ENCODE measurements at places on chromosomes 5 and 9.

GRCh38 chr5:122333564-122333963, 21.5 kb downstream of the SNCAIP start:
- DNase-seq, result no peak

DNA sequence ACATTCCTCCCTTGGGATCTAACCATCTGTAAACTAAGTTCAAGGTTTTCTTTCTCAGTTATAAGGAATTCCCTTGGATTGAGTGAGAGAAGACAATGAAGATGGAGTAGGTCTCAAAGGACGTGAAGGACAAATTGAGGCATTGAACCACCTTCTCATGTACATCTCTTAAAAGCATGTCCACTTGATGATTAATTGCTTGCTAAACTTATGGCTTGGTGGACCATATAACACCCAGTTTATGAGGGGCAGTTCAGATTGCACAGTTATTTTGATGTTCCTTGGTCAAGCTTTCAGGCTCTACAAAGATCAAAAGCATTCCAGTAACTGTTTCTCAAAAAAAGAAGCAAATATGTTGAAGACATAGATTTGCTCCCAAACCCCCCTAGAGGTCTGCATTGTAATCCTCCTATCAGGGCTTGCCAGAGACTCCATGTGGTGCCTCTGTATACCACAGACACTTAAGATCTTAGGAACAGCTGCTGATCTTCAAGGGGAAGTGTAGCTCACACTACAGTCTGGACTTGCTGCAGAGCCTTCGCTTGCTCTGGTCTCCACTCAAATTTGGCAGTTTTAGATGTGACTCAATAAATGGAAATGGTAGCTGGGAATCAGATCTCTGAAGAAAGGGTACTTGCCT, 56.9 kb upstream of the ALDH1A1 start:
- no peak for DNase-seq

DNA sequence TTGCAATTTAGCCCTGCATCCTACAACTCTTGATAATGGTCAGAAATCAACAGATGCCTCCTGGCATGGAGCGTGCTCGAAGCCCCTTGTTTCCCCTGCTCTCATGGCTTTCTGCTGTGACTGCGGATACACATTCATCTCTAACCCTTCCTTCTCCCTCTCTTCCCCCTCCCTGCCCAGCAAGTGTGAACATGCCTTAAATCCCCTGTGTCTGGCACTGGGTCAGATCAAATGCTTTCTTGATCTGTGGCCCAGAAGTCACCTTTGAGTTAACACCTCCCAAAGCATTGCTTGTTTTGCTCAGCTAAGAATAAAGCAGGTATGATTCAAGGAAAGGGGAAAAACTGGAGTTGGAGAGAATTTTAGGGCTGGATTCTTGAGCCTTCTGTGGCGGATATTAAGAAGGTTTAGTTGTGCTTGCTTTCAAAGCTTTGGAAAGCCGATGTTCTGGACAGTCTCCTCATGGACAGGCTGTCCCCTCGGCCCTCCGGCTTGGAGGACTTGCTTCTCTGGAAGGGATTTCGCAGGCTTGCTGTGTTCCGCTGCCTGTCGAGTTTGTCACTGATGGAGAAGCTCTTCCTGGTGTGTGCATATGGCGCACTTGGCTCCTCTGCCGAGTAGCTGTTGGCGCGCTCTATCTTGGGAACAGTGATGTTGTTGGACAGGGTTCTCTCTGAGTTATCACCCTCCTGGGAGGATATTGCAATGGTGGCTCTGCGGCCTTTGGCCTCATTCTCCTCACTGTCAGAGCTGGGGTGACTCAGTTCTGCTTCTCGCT, 121.3 kb upstream of the KLF9 start:
- no peak for DNase-seq

- DNase-seq, result no peak
Observed at GRCh38 chr9:80791836-80792235, 897.5 kb downstream of the TLE1 start.

DNA sequence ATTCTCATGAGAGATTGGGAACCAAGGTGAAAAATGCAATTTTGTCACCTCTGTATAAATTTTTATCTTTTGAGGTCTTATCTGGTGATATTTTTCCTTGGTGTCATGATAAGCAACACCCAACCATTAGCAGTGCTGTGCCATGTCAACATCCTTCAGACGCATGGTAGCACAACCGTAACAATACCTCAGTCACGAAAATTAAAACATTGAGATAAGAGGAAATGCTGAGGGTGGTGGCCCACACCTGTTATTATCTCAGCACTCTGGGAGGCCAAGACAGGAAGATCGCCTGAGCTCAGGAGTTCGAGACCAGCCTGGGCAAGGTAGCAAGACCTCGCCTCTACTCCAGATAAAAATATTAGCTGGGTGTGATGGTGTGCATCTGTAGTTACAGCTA, 32.7 kb downstream of the SLC46A2 start:
- no peak for DNase-seq

DNA sequence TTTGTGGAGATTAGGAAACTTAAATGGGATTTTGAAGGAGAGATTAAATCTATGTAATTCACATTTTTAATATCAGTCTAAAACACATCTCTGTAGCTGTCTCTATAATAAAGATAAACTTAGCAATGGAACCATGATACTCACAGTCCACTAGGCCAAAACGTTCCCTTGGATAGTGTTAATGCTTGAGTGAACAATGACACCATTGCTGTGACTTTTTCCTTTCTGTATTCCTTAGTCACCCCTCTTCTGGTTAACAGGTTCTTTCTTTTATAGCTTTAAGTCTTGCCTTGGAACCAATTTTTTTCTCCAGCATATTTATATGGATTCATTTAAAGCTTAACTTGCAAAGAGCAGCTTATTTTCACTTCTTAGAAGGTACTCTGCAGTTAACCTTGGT, 63.3 kb downstream of the INSL6 start:
- no peak for DNase-seq

DNA sequence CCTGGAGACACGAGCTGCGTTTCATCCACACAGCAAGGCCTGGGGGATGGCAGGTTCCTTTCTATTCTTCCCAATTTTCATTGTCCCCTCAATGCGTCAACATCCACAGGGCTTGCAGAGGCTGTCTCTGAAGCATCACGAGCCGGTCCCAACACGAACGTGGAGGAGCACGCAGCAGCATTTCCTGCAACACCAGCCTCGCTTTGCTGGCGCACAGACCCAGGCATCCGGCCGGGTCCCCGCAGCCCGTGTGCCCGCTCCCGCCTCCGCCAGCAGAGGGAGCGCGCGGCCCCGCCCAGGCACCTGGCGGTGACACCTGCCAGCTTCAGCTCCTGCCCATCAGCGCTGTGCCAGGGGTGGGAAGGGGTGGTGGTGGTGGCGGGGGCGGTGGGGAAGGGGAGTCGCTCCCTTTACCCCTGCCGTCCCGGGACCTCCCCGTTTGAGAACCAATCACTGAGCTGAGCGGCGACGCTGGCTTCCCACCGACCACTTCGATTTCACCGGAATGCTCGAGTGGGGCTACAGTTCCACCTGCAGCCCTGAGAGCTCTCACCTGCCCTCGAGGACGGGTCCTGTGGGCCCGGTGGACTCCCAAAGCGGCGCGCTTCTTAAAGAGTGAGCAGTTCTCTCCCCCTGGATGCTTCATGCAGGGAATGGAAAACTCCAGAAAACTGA, 464.5 kb downstream of the ICE1 start:
- DNase-seq, result no peak

GRCh38 chr5:72067682-72068470, 39.4 kb upstream of the MAP1B start:
- no peak for DNase-seq

GRCh38 chr5:93607367-93608258, 24.6 kb downstream of the NR2F1 start:
- DNase-seq, result no peak

GRCh38 chr9:132125944-132126679, 35.7 kb upstream of the NTNG2 start:
- DNase-seq, result no peak

GRCh38 chr9:37954581-37954981, 50.7 kb upstream of the SLC25A51 start:
- DNase-seq, result no peak

DNA sequence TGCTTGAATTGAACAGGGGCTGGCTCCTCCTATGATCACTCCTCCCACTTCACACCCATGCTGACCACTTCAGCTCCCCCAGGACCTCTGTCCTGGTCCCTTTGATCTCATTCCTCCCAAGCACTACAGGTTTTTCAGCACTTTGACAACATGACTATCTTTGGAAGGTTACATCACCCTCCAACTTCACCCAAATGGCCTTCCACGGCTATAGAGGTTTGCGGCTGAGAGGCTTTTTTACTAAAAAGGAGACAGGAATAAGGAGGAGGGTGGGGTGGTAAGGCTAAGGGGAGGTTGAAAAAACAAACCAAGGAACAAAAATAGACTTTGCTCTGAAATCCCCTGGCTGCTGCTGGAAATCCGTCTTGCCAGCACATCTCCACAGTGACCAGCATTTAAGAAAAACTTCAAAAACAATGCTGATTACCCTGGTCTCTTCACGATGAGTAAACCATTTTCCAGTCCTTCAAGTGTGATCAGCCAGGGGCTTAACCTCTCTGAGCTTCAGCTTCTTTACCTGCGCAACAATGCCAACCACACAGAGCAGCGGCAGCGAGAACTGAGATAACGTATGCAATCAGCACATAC, 102.7 kb downstream of the DPYSL3 start:
- no peak for DNase-seq

DNA sequence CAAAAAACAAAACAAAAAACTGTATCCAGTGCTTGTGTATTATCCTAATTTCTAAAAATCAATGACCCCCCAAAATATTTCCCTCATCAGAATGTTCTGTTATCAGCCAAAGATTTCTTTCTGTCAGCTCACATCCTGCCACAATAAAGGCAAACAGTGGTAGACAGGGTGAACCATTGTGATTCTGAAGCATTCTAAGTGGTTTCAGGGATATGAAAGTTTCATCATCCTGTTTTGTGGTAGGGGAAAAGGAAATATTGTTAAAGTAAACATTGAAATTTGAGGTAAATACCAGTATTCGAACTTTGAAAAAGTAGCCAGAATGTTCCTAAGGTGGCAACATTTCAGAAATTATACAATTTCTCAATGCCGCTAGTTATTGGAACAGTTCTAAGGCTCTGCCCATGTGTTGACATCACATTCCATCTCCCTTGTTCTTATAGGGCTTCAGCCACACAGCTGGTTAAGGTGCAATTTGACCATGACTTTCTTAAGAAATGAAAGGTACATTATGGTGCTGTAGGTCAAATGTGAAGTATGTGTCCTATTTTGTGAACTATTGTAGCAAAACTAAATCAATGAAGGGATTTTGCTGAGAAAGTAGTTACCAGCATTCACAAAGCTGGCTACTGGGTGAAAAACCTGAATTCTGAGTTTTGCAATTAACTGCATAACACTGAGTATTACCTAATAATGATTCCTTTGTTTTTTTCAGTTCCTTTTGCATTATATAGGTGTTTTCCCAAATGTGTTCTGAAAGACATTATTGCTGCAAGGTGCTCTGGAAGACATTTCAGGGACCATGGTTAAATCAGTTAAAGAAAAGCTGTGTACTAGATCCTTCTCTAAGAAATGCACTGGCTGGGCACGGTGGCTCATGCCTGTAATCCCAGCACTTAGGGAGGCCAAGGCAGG, 107.6 kb upstream of the RASGRF2 start:
- no peak for DNase-seq

DNA sequence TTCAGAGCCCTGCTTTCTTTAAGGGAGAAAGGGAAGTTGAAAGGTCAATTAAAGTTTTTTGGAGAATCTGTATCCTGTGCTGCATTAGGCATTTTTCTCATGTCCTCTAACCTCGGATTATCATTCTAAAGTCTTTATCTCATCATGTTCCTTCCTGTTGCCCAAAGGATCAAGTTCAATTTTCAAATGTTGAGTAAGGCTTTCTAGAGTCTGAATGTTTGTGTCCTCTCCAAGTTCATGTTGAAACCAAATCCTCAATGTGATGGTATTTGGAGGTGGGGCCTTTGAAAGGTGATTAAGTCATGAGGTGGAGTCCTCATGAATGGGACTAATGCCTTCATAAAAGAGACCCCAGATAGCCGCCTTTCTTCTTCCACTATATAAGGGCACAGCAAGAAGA, 20.2 kb upstream of the TNC start:
- DNase-seq, result no peak

DNA sequence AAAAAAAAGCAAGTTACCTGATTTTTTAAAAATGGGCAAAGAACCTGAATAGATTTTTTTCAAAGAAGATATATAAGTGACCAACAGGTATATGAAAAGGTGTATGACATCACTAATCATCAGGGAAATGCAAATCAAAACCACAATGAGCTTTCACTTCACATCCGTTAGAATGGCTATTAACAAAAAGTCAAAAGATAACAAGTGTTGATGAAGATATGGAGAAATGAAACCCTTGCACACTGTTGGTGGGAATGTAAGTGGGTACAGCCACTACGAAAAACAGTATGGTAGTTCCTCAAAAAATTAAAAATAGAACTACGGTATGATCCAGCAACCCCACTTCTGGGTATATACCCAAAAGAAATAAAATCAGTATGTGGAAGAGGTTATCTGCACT, 134.8 kb downstream of the UGCG start:
- DNase-seq, result no peak

DNA sequence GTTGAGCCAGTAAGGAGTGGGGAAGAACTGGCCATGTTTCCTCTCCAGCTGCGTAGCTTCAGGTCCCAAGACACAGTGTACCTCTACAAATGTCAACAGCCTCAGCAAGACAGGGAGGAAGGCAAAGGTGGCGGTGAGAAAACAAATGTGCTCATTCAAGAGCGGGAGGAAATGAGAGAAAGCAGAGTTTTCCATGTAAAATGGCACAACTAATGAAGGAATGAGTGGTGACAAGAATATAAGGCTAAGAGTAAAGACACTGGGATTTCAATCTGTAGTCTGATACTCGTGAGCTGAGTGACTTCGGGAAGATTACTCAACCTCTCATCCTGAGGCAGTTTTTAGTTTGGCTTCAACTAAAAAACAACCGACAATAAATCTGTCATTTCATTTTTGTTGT, 67.6 kb downstream of the DPYSL3 start:
- DNase-seq, result no peak

GRCh38 chr5:988322-988721, 20.3 kb upstream of the NKD2 start:
- DNase-seq, result no peak

GRCh38 chr9:81827616-81828296, 100.5 kb upstream of the SPATA31D4 start:
- DNase-seq, result no peak

- DNase-seq, result no peak
Observed at GRCh38 chr9:93580654-93581380, 4.4 kb downstream of the PHF2 start.

- DNase-seq, result no peak
Observed at GRCh38 chr5:132262882-132263547, 5.5 kb downstream of the PDLIM4 start.

Measured in NCI-H524 treated with DMSO at 0.1 percent for 48 hours (cell line).